ENCODE measurements at places on chromosomes 6 and 20.

DNA sequence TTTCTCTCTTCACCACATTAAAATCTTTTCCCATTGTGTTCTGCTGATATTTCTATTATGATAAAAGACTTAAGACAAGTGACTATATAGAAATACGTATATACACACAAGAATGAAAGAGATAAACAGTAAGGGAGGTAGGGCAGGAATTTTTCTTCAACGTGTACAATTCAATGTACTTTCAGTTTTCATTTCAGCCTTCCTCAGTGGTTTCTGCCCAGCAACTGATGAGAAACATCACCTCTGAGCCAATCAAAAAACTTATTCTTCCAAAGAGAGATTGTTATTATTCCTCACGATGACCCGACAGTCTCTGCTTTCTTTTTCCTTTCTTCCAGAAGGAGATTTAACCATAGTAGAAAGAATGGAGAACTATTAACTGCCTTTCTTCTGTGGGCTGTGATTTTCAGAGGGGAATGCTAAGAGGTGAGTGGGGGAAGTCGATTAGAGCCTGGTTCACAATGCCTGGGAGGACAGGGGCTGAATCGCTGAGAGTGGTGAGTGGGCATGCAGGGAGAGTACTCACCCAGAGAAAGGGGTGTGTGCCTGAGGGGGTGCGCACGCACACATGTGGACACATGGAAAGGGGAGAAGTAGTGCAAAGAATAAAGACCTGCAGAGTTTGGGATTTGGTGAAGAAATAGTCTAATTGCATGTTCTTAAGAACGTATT is at the start of gene BTN3A1:
Gene BTN3A1 (plus strand): TSS at position 289 of the 672 bp plus-strand sequence. CDS start 3,289 bp downstream, outside the sequence.
- peak; percentile 68 for DNase-seq

- peak; percentile 78 for DNase-seq
These were observed 327.3 kb downstream of the FRK start for GRCh38 chr6:115733426-115733825.

DNA sequence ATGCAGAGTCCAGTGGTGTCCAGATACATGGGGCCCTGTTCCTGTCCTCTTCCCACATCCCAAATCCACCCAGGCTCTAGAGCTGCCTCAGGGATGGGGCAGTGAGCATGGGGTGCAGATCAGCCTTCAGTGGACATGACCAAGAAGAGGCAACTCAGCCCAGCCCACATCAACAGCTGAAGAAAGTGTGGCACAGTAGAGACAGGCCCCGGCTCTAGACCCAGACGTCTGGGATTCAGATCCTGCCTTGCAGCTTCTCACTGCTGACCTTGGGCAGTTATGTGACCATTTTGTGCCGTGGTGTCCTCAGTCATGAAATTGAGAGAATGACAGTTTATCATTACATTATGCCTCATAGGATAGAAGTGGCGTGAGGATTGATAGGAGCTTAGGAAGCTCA is 54.6 kb upstream of the CST7 start:
- no peak for DNase-seq

GRCh38 chr20:33377366-33377765 is 24.0 kb downstream of the CDK5RAP1 start:
- no peak for DNase-seq

DNA sequence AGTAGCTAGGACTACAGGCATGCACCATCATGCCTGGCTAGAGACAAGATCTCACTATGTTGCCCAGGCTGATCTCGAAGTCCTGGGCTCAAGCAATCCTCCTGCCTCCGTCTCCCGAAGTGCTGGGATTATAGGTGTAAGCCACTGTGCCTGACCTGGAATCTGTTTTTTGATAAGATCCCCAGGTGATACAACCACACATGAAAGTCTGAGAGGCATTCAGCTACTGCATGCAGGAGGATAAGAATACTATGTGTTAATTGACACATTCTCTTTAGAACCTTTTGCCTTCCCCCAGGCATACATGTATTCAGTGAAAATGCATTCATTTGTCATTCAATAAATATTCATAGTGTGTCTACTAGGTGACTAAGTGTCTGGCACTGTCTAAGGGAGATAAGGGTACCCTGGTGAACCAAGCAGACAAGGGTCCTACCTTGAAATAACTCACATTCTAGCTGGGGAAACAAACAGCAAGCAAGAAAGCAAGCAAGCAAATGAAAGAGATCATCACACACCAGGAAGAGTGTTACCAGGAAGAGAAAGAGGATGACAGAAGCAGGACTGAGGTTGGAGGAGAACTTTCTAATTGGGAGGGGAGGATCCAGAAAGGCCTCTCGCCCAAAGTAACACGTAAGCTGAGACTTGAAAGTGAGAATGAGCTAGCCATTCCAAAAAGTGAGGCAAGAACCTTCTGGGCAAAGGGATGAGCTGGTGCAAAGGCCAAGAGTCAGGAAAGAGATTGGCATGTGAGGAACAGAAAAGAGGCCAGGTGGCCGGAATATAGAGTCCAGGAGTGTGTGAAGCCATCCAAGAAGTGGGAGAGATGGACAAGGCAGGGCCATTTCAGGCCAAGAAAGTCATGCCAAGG is 6.5 kb downstream of the GFOD1 start:
- DNase-seq = no peak

- no peak for DNase-seq
These were observed 17.8 kb downstream of the B4GALT5 start for GRCh38 chr20:49695830-49696229.

DNA sequence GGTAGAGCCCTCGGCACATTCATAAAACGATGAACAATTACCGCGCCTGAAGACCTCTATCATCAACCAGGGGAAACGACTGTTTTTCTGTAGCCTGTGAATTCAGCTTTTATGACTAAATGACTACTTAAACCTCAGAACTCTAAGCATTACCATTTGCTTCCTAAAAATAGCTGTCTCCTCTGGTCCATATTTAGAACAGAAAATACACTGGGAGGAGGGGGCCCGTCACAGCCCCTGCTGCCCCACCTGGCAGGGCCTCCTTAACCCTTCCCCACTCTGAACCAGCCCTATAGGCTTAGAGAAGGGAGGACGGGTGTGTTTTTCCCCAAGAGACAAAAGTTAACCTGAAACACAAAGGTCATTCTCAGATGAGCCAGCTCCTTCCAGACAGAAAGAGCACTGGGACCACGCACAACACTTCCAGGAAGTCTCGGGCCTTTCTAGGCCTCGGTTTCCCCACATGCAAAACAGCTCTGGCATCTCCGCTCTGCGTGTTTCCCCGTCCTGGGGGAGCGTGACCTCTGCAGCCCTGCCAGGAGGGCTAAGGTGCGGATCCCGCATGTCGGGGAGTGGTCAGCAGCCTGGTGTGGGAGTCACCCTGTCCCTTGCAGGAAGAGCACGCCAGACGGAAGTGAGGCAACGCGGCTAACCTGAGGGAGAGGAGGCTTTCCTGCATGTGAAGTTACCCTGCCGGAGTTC is 193.9 kb downstream of the DLL1 start:
- DNase-seq = no peak

All from NCI-H1694 (cell line).